ENCODE measurements at places on chromosomes 7 and 10.

DNA sequence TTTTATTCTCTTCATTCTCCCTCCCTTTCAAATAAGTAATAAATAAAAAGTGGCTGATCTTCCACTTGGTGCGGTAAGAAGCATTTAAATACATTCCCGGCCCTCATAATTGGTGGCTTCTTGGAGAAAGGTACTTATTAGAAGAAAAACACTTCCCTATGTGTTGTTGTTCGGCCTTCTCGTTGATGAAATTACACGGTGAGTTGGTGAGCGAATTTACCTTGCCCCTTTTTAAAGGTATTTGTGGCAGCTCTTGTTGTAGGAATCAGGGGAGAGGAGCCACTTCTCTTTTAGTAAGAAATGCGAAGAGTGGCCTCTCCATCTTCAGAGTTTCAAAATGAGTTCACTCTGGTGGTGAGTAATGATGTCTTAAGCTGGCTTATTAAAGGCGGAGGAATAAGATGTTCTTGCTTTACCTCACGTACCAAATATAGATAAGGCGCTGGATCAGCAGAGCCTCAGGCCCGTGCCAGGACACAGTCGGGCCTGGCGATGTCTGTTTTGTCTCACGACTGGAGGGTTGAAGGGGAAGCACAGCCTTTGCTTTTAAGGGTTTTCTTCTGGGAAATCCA lies 135.9 kb downstream of the CUX1 start:
- DNase-seq, result no peak

GRCh38 chr7:45240926-45241325 lies 83.3 kb downstream of the RAMP3 start:
- DNase-seq, result no peak

GRCh38 chr7:107613948-107614347 lies 33.9 kb downstream of the BCAP29 start:
- no peak for DNase-seq

- DNase-seq, result no peak
Measured at GRCh38 chr10:66252986-66253385, 672.9 kb upstream of the LRRTM3 start.

GRCh38 chr7:55071411-55072175 lies 52.8 kb downstream of the EGFR start:
- no peak for DNase-seq

DNA sequence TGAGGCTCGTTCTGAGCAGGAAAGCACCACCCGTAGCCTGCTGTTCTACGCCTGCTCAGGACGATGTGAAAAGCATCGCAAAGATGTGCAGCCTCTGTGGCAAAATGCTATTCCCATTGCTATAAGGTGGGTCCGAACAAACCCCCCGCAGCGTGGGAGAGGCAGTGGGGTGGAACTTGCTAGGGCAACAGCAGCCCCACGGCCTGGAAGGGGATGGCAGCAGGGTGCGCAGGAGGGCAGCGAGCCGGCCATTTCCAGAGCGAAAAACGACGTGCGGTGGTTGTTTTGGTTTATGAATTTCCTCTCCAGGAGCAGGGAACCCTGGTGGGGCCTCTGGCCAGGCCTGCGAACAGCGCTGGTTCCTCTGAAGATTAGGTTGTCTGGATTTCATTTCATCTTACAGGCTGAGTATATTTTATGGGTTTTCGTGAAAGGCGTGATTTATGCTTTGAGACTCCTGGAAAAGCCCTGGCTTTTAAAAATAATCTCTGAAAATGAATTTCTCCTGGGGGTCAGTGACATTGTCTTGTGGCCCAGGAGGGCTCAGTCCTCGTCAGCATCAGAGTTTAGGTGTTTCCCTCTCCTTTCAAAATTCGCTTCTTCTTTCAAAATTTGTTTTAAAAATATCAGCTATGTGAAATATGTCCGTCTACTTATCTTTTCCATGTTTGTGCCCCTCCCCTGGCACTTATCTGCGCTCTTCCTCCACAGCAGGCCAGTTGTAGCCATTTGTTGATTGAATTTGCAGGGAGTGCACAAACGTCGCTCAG lies 42.3 kb upstream of the UBE3C start:
- DNase-seq, result no peak

DNA sequence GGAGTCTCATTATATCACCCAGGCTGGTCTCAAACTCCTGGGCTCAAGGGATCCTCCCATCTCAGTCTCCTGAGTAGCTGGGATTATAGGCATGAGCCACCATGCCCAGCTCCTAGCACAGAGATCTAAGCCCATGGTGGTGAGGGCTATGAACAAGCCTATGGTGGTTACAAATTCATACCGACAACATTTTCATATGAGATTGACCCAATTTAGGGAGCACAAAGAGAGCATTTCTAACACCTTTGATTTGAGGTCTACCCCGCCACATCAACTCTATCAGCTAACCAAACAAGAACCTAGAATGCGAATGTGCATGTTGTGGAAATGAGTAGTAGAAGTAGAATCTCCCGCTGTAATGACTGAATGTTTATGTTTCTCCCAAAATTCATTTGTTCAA lies 14.2 kb upstream of the PRF1 start:
- peak; percentile 41 for DNase-seq

- no peak for DNase-seq
Measured at GRCh38 chr10:35644050-35644950, 2.2 kb upstream of the FZD8 start.
